ENCODE measurements at places on chromosomes 11 and 22.
A peak's percentile ranks its signal among the peaks of the same experiment; 100 is the strongest.

DNA sequence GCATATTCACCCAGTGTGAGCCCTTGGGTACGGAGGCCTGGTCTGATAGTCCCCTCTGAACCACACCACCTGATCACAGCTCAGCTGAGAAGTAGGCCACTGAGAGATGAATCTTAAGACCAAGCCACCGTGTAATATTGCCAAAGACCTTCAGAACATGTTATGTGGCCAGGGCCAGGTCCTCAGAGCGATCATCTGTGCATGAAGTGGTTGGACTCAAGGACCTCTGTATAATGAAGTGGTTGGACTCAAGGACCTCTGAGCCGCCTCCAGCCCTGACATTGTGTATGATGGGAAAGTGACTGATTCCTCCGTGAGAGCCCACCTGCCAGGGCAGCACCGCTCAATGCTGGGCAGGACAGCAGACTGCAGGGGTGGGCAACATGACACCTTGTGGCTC, 70.2 kb downstream of the TP53I11 start:
- no peak for DNase-seq

DNA sequence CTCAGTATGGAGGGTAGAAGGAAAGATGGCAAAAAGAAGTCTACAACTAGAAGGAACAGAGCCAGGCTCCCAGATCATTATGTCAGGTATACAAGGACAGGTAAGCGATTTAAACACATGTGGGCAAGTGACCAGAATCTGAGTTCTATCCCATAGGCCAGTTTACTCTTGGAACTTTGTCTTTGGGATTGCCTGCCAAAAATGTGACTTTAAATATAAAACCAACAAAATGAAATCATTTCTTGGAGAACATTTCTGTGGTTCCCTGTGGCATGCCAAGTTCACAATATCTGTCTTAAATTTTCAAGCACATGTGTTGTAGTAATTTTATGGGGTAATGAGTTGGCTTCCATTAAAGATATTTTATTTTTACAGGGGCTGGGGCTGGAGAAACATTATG, 141.0 kb downstream of the SLC17A6 start:
- no peak for DNase-seq

DNA sequence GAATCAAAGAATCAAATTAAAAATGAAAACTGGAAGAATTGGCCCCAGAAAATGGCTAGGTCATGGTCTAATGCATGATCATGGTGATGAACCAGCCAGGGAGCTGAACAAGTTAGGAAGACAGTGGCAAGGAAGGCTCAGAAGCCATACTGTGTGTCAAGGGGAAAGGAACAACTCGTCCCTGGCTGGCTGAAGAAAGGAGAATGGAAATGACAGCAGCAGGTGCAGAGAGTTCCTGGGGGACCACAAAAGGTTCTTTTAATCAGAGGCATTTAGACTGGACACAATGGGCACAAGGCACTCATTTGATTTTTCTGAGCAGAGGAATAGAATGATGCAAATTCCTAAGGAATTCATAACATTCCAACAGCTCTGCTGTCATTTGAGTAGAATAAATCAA, 209.9 kb downstream of the LARGE1 start:
- DNase-seq: no peak

DNA sequence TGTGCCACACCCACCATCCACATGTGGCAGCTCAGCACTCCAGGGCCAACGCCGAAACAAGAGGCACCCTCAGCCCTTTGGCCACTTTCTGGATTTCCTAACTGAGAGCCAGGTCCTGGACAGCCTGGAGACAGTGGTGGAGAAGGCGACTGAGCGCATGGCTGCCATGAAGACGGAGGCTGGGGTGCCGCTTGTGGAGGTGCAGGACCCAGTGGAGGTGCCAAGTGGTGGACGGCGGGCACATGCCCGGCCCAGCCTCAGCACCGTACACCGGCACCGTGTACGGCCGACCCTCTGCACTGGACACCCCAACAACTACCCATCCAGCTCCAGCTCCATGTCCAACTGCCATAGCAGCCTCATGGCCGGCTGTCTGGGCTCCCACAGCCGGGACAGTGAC, 1.5 kb downstream of the CCDC116 start:
- no peak for DNase-seq

GRCh38 chr11:73147771-73148681, 5.9 kb upstream of the FCHSD2 start:
- no peak for DNase-seq

GRCh38 chr22:39809772-39810557, 83.6 kb downstream of the ENTHD1 start:
- DNase-seq: no peak

GRCh38 chr11:73077454-73077853, 64.7 kb downstream of the FCHSD2 start:
- DNase-seq: no peak

- DNase-seq: peak; percentile 5
Observed at GRCh38 chr22:23157560-23158515, 12.6 kb downstream of the RAB36 start.

GRCh38 chr11:75004215-75004614, 15.5 kb downstream of the NEU3 start:
- DNase-seq: no peak

- no peak for DNase-seq
Observed at GRCh38 chr11:129223701-129224149, 31.6 kb upstream of the ARHGAP32 start.

GRCh38 chr11:68028802-68029545, 1.5 kb upstream of the NDUFS8 start:
- DNase-seq: no peak

- no peak for DNase-seq
Observed at GRCh38 chr11:118606157-118606843, 1.1 kb upstream of the PHLDB1 start.

GRCh38 chr22:23695141-23695540, 4.3 kb downstream of the RGL4 start:
- DNase-seq: no peak

GRCh38 chr11:46319074-46319453, 28.2 kb upstream of the DGKZ start:
- no peak for DNase-seq

- DNase-seq: no peak
Observed at GRCh38 chr11:19846654-19847305, 134.1 kb downstream of the NAV2 start.

DNA sequence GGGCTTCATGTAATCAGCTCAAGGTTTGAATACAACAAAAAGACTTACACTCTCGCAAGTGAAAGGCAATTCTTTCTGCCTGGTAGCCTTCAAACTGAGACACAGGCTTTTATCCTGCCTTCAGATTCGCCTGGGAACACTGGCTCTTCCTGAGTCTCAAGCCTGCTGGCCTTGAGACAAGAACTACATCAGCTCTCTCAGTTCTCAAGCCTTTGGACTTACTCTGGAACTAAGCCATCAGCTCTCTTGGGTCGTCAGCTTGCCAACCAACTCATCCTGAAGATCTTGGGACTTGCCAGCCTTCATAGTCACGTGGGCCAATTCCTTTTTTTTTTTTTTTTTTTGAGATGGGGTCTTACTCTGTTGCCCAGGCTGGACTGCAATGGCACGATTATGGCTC, 35.7 kb upstream of the LRRC10B start:
- DNase-seq: no peak

- DNase-seq: no peak
Observed at GRCh38 chr11:117384045-117384444, 56.4 kb downstream of the CEP164 start.

Measured in NCI-H82 (cell line).